ENCODE measurements at places on chromosomes 7 and 10.

- DNase-seq: peak; percentile 41
Measured at GRCh38 chr7:127594490-127594889, 954 bp downstream of the FSCN3 start.

DNA sequence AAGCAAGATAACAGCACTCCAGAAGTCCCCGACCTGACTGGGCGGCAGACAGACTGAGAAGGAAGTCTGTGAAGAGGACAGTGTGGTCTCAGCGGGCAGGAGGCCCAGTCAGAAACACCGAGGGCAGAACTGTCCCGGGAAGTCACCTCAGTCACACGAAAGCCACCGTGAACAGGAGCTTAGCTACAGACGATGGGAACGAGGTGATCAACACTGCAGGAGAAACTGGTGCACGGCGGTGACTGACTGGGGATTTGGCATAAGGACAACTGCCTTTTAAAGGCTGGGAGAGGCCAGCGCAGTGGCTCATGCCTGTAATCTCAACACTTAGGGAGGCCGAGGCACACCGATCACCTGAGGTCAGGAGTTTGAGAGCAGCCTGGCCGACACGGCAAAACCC, 217.8 kb downstream of the PTPRN2 start:
- no peak for DNase-seq

GRCh38 chr7:7793921-7794320, 75.5 kb upstream of the RPA3 start:
- DNase-seq: no peak

DNA sequence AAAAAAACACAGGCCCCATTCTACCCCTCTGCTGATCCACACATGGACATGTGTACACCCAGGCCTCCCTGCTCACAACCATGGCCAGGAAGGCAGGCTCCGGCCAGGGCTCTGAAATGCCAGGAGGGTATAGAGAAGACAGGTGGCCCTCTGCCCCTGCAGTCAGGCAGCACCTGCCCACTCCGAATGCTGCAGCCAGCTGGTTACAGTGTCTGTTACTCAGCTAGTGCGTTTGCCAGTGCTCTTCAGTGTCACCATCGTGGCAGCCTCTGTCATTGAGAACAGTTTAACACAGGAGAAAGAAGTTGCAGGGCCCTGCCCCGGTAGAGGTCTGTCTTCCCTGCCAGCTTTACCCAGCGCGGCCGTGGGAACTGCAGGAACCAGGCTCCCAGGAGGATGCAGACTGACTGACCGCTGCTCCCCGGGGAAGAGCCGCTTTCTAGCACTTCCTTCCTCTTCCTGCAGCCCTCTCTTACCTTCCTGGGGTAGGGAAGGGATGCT, 128.8 kb upstream of the FAM20C start:
- DNase-seq: peak; percentile 29

- peak; percentile 53 for DNase-seq
Measured at GRCh38 chr10:50511492-50512213, 112.1 kb downstream of the SGMS1 start.

GRCh38 chr10:24039315-24039714, 169.6 kb upstream of the KIAA1217 start:
- DNase-seq: no peak

DNA sequence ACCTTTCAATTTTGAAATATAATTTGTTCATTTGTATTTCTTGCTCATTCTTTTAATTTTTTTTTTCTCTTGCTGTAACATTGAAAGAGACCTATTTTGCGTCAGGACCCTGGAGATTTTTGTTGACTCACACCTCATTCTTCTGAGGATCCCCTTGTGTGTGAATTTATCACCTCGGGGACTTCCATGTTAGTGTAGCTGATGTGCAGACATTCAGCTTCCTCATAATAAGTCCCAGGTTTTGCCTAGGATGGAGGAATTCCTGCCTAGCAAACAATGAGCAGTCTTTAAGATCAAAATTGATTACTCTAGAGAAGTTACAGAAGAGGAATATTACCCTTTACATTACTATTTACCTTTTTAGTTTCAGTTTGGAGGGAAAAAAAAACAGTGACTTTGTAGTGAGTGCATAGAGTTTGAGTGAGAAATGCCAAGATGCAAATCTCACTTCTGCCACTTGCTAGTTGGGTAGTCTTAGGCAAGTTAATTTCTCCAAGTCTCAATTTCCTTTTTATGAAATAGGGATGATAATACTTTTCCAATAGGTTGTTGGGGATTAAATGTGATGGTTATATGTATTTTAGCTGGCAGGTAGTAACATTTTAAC, 14.3 kb downstream of the TES start:
- DNase-seq: no peak

DNA sequence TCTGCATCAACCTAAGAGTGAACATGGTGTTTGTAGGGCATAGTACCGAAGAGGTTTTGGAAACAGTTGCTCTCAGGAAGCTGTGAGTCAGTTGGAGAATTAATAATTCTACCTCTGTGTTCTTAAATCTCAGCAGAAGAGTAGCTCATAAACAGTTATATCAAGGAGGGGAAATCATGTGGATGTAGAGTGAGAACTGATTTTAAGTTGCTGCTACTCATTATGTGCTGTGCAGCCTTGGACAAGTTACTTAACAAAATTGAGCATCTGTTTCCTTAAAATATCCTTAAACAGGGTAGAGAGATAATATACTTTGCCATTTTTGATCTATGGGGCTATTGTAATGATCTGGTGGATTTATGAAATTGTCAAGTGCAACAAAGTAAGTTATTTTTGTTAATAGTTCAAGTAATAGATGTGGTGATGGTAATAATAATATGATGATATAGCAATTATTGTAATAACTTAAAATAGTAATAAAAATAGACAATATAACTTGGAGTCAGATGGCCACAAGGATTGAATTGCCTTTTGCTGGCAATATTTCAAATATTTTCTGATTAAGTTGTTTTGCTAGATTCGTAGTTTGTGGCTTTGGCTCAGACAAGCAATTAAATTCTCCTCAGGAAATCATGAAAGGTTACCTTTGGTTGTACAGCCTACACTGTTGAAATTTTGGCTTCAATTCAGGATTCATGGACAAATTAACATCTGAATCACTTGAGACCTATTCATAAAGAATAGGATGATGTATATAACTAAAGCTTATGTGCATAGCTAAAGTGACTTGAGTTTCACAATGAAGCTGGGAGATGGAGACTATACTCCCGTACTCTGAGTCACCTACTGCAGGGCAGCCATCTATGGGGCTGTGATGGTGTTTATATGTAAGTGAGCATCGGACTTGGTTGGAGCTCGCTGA, 228.5 kb downstream of the CDK14 start:
- DNase-seq: no peak

DNA sequence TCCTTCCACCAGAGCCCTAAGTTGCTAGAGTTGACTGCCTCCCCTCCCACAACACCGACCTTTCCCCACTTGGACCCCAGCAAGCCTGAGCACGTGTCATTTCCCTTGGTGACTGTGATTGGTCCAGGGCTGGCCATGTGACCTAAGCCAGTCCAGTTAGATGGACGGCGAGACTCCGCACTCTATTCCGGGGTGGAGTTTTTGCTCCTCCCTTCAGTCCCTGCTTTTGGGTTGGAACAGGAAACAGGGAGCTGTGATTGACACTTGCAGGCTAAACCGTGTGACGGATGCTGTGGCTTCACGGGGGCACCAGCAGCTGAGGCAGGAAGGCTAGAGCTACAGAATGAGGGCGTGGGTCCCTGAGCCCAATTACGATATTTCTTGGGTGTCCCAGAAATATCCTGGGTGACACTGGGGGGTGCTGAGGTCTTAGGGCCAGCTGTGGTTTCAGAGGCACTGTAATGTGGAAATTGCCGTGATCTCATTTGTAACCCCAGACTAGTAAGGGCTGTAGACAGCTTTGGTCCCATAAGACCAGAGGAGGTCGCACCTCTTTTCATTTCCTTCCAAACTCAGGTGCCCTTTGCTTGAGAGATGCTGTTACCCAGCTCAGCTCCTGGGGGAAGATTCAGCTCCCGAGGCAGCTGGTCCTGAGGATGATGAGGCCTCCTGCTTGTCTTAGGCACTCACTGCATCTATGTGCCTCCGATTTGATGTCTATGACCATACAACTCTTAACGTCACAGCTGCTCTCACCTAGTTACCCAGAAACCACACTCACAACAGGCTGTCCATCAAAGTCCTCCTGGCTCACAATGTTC, 102.7 kb upstream of the NPTX2 start:
- DNase-seq: no peak

DNA sequence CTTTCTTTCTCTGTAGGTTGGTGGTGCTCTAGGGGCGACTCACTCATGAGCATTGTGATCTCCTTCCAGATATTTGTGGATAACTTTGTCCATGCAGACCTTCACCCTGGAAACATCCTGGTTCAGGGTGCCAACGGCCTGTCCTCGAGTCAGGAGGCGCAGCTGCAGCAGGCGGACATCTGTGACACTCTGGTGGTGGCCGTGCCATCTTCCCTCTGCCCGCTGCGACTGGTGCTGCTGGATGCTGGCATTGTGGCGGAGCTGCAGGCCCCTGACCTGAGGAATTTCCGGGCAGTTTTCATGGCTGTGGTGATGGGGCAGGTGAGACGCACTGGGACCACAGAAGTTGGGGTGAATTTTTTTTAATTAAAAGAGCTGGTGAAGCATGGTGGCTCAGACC, 9.6 kb upstream of the NDUFB2 start:
- no peak for DNase-seq

- peak; percentile 81 for DNase-seq
Measured at GRCh38 chr7:140924019-140924820, 509 bp downstream of the BRAF start.

DNA sequence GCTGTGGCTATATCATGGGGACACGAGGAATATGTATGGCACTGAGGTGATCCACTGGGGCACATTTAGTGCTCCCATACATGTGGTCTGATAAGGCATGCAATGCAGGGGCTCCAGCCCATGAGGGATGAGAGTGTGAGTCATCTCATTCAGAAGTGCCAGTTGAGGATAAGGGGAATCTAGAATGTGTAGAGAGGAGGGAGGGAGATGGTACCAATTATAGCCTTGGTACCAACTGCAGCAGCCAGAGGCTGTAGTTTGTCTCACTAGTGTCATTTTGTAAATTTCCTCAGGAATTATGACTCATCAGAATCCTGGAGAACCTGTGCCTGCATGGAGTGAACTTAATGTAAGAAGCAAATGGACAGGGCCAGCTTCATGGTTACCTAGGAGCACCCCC, 46.2 kb downstream of the LAMB4 start:
- no peak for DNase-seq

DNA sequence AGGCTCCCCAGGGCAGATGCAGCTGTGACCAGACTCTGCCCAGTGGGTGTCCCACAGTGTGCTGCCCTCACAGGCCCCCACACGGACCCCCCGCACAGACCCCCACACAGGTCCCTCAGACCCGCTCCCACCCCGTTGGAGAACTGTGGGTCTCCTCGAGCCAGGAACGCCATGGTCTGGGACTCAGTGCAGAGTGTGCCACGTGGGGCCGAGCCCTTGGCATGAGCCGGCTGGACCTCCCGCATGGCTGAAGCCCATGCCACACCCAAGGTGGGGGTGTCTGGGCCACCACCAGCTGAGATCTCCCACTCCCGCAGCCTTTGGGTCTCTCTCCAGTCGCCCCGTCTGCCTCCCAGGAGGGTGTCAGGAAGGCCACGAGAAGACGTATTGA, 34.3 kb downstream of the JAKMIP3 start:
- DNase-seq: no peak

DNA sequence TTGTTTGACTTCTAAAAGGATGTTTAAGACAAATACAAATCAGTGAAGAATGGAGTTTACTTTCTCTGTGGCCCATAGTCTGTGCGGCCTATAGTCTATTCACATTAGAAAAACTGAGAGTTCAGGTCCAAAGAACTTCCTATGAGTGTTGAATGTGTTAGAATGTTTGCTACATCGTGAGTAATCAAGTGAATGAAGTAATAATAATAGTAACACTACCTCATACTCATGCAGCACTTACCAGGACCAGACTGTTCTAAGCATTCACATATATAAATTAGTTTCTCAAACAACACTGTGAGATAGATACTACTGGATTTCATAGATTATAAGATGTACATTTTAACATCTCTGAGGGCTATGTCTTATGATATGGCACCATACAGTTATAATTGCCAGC, 70.4 kb downstream of the RALA start:
- DNase-seq: no peak

DNA sequence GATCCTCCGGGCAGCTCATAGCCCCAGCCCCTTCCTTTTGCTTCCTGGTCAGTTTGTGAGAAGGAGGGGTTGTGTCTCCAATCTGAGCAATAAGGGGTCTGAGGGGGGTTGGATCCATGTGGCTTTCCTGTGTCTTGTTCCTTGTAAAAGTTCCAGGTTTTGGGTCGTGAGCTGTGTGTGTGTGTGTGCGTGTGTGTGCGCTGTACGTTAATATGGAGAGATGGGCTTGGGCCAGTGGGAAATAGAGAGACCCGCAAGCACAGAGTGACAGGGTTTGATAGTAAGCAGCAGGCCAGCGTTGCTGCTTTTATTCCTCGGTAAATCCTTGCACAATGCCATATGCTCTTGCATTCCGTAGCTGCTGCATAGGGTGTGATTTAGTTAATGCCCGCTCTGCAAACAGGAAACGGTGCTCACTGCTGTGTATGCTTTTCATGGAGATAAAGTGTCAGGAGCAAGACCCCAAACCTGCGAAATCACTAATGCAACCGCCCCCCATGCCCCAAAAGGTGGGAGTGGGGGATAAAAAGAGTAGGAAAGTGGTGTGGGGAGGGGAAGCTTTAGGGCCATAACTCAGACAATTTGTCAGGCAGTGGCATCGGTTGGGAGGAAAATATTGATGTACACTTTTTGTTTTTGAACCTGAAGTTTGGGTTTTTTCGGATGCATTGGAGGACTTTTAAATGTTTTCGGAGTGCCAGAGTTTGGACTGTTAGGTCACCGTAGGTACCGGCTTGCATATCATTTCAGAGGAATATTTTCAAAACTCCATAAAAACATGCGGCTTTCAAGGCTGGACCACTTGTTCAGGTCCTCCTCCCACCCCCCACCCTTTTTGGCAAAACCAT, 108.7 kb downstream of the TCF7L2 start:
- DNase-seq: no peak

DNA sequence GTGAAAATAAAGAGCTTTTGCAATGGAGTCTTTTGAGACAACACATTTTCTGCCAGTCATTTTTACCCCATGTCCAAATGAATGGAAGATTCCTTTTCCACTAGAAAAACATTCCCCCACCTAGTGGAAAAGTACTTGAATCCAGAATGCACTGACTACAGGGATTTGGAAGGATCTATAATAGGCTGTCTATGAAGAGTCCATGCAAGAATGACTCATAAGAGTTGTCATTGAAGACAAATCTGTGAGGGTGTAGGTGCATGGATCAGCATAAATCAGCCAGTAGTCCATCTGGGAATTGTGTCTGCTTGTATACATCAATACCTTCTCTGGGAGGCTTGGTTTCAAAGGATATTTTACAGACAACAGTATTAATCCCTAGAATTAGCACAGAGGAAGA, 32.5 kb upstream of the TRUB1 start:
- DNase-seq: no peak

- DNase-seq: no peak
Measured at GRCh38 chr10:10438335-10439100, 579.2 kb upstream of the CELF2 start.

Measured in adrenal gland (tissue), 19 donors.